Glutamatergic neuron (in vitro differentiated cells): ENCODE measurements at places on chromosomes 4 and X. TPM values are rescaled to one million over a fixed set of nuclear protein-coding genes. Genes with fewer than 3 reads are reported as not detected.

RBMXL3 gene
- total RNA-seq: not detected

HEPH gene
- total RNA-seq: 2.2 TPM

VMA21 gene
- total RNA-seq: 28.7 TPM

VEGFC gene
- not detected for total RNA-seq

MEPE gene
- total RNA-seq: not detected

TLR1 gene
- total RNA-seq: not detected

TCEAL9 gene
- total RNA-seq: 27.0 TPM

PITX2 gene
- 1.3 TPM for total RNA-seq

NEXMIF gene
- total RNA-seq: 2.9 TPM

L1CAM gene
- total RNA-seq: 925 TPM

GRCh38 chr4:36288731-36289426 lies 7.5 kb downstream of the DTHD1 start:
- DNase-seq: no peak
- no peak overlapping the region for H3K4me3 ChIP-seq
- H3K36me3 ChIP-seq: no peaks in the 10 kb centered on the region
- no peaks in the 10 kb centered on the region for H3K27me3 ChIP-seq
- H3K4me1 ChIP-seq: no peaks in the 10 kb centered on the region

- H3K4me1 ChIP-seq: peaks cover 46% of the 10 kb centered on the region
- peaks cover 2% of the 10 kb centered on the region for H3K27me3 ChIP-seq
- H3K27ac ChIP-seq: peak overlapping the region; percentile 98
- H3K4me3 ChIP-seq: peak overlapping the region; percentile 49
- H3K36me3 ChIP-seq: no peaks in the 10 kb centered on the region
Observed at GRCh38 chr4:45346816-45347435, 620.6 kb upstream of the GNPDA2 start.

DNA sequence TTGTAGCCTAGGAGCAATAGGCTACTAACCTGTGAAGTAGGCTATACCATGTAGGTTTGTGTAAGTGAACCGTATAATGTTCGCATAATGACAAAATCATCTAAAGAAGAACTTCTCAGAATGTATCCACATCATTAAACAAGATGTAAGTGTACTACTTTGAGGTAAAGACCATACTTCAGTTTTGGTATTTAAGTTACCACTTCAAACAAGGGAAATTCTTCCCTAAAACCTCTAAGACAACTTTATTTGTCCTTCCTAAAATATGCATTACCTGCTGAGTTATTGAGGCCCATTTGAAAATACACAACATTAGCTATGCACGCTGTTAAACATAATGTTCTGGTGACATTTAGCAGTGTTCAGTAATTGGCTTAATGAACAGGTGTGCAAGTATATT lies 182.7 kb downstream of the RPA4 start:
- H3K4me1 ChIP-seq: no peaks in the 10 kb centered on the region
- H3K27me3 ChIP-seq: no peaks in the 10 kb centered on the region
- no peak overlapping the region for H3K4me3 ChIP-seq
- no peaks in the 10 kb centered on the region for H3K36me3 ChIP-seq
- no peak for DNase-seq

- DNase-seq: no peak
- no peak overlapping the region for H3K27ac ChIP-seq
- peaks cover 2% of the 10 kb centered on the region for H3K27me3 ChIP-seq
- no peak overlapping the region for H3K4me3 ChIP-seq
- no peaks in the 10 kb centered on the region for H3K36me3 ChIP-seq
Observed at GRCh38 chr4:14916554-14917297, 85.6 kb upstream of the CPEB2 start.

DNA sequence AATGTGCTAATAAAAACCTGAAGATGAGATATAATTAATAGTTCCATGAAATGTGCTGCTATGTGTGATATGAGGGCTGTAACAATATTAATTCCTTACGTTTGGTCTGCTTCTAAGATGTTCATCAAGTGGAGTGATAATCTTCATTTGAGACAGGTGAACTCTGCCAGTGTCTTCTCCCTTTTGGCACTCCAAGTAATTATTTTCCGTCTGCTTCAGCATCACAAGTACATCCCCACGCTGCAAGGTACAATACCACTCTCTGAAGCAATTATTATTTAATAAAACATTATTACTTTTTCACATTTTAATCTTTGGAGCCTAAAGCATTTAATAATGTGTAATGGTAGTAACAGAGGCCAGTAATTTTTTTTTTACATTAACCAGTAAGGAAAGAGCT lies 44.4 kb downstream of the RPS3A start:
- peaks cover 2% of the 10 kb centered on the region for H3K27me3 ChIP-seq
- H3K27ac ChIP-seq: no peak overlapping the region
- no peak for DNase-seq
- H3K4me1 ChIP-seq: peaks cover 3% of the 10 kb centered on the region

DNA sequence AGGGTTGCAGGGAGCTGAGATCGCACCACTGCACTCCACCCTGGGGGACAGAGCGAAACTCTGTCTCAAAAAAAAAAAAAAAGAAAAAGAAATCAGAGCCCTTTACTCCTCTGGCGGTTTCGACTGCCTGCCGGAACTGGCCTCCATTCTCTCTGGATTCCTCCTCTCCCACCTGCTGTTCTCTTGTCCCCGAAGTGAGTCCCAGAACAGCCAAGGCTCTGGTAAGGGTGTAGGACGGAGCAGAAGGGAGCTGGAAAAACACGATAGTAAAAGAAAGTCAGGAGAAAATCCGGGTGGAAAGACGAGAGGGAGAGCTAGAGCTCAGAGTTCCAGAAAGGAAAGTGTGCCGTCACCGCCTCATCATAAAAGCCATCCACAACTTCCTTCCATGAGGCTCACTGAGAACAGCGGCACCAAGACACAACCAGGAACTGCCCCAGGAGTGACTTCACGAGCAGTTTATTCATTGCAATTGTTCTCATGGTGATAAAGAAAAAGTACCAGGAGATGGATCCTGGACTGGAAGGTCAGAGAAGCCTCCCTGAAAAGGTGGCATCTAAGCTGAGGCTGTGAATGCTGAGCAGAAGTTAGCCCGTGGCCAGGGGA lies 12.3 kb downstream of the TLR3 start:
- H3K36me3 ChIP-seq: no peaks in the 10 kb centered on the region
- no peaks in the 10 kb centered on the region for H3K27me3 ChIP-seq
- peaks cover 4% of the 10 kb centered on the region for H3K4me1 ChIP-seq
- no peak overlapping the region for H3K27ac ChIP-seq

GRCh38 chrX:125826774-125827451 lies 339.2 kb downstream of the DCAF12L2 start:
- DNase-seq: no peak
- H3K27me3 ChIP-seq: no peaks in the 10 kb centered on the region
- H3K4me1 ChIP-seq: no peaks in the 10 kb centered on the region
- no peak overlapping the region for H3K4me3 ChIP-seq
- no peak overlapping the region for H3K27ac ChIP-seq
- no peaks in the 10 kb centered on the region for H3K36me3 ChIP-seq

GRCh38 chr4:94334476-94334875 lies 8.2 kb downstream of the HPGDS start:
- no peaks in the 10 kb centered on the region for H3K4me1 ChIP-seq
- no peak overlapping the region for H3K27ac ChIP-seq
- no peaks in the 10 kb centered on the region for H3K36me3 ChIP-seq
- DNase-seq: no peak
- no peak overlapping the region for H3K4me3 ChIP-seq
- H3K27me3 ChIP-seq: no peaks in the 10 kb centered on the region

- peak overlapping the region; percentile 92 for H3K4me3 ChIP-seq
- peaks cover 25% of the 10 kb centered on the region for H3K4me1 ChIP-seq
- DNase-seq: peak; percentile 52
- no peaks in the 10 kb centered on the region for H3K36me3 ChIP-seq
Observed at GRCh38 chr4:52658641-52659000, 480 bp downstream of the USP46 start.

GRCh38 chrX:47311932-47312774 lies 58.2 kb upstream of the ZNF157 start:
- no peak overlapping the region for H3K4me3 ChIP-seq
- H3K36me3 ChIP-seq: no peaks in the 10 kb centered on the region
- DNase-seq: peak; percentile 24

DNA sequence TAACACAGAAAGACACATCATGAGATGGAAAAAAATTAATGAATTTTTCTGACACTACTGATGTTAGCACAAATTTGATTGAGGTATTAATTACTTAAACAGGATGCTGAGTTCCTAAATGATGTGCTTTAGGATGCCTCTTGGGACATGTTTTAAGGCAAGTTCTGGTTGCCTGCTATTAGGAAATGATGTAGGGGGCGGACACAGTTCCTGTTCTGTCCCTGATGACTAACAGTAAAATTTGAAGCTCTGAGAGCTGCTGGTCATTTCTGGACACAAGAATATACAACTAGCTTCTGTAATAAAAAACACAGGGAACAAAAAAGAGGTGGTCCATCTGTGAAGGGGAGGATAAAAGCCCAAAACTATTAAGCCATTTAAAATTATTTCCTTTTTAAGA lies 163.2 kb upstream of the ETNPPL start:
- no peak for DNase-seq
- H3K27me3 ChIP-seq: no peaks in the 10 kb centered on the region
- no peaks in the 10 kb centered on the region for H3K4me1 ChIP-seq
- no peak overlapping the region for H3K4me3 ChIP-seq

GRCh38 chrX:71106427-71106826 lies at the start of gene CXorf65:
TSS of gene CXorf65 (minus strand) at chrX:71106740. CDS start at chrX:71106556, 184 bp downstream.
- H3K27ac ChIP-seq: peak within 1 kb of the TSS; percentile 55
- peaks cover 2% of the 10 kb centered on the region for H3K27me3 ChIP-seq
- H3K4me1 ChIP-seq: peaks cover 27% of the 10 kb centered on the region
- no peak for DNase-seq
- no peaks in the 10 kb centered on the region for H3K36me3 ChIP-seq

DNA sequence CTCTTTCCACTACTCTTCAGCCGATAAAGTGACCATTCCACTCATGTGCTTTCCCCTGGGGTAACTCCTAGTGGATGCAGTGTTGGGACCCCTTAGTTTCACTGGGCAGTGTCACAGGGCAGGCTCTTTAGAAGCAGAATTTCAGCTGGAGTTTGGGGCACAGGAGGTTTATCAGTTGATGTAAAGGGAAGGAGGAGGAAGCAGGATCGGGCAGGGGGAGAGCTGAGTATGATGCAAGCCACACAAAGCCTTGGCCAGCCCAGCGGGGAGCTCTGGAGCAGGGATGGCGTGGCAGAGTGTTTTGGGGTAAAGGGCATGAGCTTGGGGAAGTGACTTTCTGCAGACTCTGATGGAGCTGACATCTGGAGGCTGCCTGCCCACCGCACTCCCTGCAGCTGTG lies 19.3 kb downstream of the WDR13 start:
- H3K27me3 ChIP-seq: no peaks in the 10 kb centered on the region
- H3K4me3 ChIP-seq: no peak overlapping the region
- H3K36me3 ChIP-seq: no peaks in the 10 kb centered on the region

DNA sequence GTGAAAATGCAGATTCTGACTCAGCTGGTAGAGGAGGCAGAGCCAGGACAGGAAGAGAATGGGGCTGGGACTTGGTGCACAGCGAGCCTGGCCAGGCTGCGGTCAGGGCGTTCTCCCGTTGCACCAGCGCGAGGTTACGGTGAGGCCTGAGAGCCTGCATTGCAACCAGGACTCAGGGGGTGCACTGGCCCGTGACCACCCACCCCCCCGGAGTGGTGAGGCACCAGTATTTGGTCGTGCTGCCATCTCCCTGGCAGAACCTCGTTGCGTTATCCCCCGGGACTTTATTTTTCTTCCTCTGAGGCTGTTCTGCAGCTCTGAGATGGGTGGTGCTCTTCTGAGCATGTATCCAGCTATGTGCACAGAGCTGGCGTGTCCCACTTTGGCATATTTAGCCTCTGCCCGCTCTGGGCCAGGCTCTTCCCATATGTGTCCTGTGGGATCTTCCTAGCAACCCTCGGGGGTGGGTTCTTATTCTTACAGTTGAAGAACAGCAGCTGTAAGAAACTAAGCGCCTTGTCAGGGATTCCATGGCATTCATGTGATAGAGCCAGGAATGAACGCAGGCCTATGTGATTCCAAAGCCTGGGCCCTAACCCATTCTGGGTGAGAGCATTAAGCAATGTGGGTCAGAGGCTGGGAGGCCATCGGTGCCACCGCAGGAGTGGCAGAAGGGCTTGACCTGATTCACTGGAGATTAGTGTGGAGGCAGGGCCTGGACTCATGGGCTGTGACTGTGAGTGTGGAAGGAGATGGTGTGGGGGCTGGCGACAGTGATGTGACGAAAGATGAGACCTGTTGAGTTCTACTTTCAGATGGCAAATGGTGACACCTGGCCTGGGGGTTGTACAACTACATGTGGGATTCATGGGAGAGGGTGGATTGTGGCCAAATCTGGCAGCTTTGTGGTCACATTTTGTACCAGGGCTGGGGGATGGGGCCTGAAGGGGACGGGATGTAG lies 3.1 kb downstream of the TADA2B start:
- DNase-seq: no peak
- peak overlapping the region; percentile 41 for H3K27ac ChIP-seq
- H3K27me3 ChIP-seq: peaks cover 17% of the 10 kb centered on the region
- H3K4me3 ChIP-seq: peak overlapping the region; percentile 88

DNA sequence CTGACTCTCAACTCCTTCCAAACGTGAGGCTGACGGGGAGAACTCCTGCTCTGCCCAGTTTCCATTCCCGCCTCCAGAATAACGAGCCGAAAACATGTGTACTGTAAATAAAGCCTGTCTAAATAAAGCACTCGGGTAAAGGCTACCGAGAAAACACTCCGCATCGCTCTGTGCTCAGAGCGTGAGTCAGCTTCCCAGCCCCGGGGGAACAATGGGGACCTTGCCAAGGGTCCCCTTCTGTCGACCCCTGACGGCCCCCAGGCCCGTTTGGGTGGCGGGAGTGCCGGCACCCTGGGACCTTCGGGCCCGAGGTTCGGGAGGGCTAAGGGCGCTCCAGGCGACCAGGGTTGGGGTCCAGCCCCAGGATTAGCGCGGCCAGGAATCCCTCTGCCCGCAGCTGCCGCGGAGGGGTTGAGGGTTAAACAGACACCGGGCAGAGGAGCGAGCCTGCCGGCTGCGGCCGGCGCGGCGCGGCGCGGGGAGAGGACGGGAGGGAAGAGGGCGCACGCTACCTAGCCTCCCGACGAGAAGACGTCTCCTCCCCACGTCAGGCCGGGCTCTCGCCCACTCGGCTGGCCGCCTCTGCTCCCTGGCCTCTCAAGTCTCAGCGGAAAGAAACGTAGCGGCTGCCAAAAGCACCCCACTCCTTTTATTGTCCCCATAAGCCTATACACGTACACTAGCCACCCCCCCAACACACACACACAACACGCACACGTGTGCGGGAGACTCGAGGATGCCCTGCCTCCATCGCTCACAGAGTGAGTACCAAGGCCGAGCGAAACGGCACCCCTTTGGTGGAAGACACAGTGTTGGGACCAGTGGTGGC lies 85.5 kb downstream of the BCOR start:
- no peak overlapping the region for H3K27ac ChIP-seq
- H3K4me3 ChIP-seq: peak overlapping the region; percentile 59
- no peak for DNase-seq
- peaks cover 4% of the 10 kb centered on the region for H3K27me3 ChIP-seq

DNA sequence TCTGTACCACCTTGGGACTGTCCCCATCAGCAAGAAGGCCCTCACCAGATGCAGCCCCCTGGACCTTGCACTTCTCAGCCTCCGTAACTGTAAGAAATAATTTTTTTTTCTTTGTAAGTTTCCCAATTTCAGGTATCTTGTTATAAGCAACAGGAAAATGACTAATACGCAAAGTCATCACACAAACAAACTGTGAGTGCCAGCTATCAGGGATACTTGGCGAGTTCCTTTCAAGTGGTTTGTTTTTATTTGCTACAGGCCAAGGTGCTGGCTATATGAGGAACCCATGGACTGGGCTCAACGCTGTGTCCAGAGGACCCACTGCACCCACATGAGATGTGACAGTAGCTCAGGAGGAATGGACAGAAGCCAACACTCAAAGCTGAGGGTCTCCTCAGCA lies 11.5 kb upstream of the GPM6B start:
- H3K27me3 ChIP-seq: peaks cover 3% of the 10 kb centered on the region
- no peak for DNase-seq
- no peak overlapping the region for H3K4me3 ChIP-seq
- no peak overlapping the region for H3K27ac ChIP-seq
- peaks cover 6% of the 10 kb centered on the region for H3K36me3 ChIP-seq

GRCh38 chrX:12115377-12115776 lies 22.9 kb upstream of the FRMPD4 start:
- no peaks in the 10 kb centered on the region for H3K36me3 ChIP-seq
- H3K27me3 ChIP-seq: no peaks in the 10 kb centered on the region
- no peak overlapping the region for H3K27ac ChIP-seq
